ENCODE measurements at places on chromosomes 1 and 21.

DNA sequence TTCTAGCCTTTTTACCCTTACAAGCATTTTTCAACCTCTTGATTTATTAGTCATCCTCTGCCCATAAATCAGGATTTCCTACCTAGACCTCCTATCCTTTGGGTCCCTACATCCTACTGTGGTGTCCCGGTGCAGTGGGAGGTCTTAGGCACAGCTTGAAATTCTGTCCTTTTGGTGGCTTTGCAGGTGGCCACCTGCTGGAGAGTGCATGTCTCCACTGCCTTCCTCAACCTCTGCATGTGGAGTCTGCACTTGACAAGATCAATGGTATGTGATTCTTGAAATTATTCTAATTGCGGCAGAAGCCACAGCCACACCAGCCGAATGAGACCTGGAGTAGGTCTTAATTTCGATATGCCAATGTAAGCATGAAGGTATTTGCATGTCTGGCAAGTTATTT is 11.4 kb upstream of the KCNA3 start:
- DNase-seq: no peak

- no peak for DNase-seq
These were observed 94.3 kb downstream of the DIRAS3 start for GRCh38 chr1:67956116-67956515.

DNA sequence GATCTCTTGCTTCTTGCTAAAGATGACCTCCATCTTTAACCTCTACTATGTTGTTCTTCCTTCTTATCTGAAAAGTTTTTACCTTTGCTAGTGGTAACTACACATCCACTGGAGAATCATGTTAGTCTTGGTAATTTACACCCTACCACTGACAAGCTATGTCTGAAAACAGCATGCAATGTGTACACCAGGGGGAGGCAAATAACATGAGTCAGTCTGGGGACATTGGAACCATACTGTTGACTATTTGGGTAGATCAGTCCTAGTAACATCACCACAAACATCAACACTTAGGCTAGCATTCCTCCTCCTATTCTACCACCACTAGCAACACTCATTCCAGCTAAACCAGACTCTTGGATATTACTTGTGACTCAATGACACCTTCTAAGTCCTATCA is 549.0 kb downstream of the KCNT2 start:
- DNase-seq: no peak

DNA sequence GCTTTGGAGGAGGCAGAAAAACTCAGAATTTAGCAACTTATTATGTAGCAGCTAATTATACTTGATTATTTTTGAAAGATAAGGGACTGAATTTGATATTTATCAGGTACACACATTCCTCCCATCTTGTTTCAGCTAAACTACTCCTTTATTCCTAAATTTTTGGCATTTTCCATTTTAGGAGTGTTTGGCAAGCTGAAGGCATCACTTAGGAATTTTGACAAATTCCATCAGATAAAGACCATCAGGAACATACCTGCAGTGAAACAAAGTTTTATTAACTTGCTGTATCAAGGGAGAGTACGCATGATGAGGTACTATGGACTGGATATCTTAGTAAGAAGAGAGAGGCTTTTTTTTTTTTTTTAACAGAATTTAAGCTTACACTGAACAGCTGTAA is 1092.2 kb downstream of the PLA2G4A start:
- no peak for DNase-seq

All from hematopoietic multipotent progenitor cell treated with erythropoietin and hydrocortisone succinate and interleukin-3 and kit ligand, for 17 days (in vitro differentiated cells).